AG10803 (cell line): ENCODE measurements at places on chromosomes 7 and 10.

GRCh38 chr10:70579234-70580002, 23.1 kb downstream of the PRF1 start:
- DNase-seq: no peak

DNA sequence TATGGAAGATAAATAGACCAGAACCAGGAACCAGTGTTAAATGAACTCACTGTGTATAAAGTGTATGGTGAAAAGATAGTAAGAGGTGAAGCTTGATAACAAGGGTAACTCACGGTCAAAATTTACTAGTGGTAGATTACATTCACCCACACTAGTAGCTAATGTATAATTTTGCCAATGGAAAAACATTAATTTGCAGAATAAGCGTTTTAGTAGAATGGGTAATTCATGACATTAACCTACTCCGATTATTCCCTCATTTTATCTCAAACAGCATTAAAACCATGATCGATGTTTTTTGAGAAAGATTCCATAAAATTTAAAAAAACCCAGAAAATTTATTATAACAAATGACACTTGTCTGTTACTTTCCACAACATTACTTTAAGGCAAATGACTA, 57.7 kb upstream of the PPP1R3A start:
- DNase-seq: no peak

GRCh38 chr10:85600026-85600743, 766.4 kb downstream of the GRID1 start:
- DNase-seq: no peak

DNA sequence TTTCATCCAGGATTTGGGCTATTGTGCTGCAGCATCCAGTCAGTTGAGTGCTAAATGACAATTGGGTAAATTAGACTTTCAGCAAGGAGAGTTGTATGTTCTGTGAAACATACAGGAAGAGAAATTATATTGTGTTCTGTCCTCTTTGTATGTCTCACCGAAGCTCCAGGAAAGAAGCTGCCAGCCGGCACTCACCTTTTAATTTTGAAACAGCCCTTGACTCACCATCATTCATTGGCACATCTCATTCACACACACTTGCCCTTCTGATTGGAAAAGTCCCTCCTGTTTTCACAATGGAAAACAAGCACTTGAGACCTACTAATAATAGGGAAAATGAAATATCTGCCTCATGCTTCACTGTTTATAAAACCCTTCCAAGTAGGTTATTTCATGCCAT, 495.6 kb downstream of the RPS24 start:
- no peak for DNase-seq

- no peak for DNase-seq
Measured at GRCh38 chr10:72913287-72913686, 19.7 kb downstream of the OIT3 start.

- DNase-seq: no peak
Measured at GRCh38 chr7:128119036-128119435, 87.8 kb upstream of the LRRC4 start.

DNA sequence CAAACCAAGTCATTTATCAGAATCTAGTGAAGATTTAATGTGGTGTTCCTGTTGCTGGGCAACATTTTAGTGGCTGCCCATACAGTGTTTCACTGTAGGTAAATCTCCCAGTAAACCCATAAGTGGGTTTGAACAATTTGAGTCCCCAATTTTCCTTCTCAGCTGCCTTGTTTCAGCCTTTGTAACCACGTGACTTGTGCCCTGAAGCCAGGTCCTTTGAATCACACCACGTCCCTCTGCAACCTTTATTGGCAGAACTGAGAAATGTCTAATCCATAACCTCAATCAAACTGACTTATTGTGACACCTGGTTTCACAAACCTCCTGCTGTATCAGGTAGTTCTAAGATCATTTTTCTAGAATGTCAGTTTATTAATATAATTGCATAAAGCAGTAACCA, 30.1 kb downstream of the SND1 start:
- DNase-seq: no peak

GRCh38 chr7:151429237-151429559, 10.7 kb downstream of the CRYGN start:
- no peak for DNase-seq

DNA sequence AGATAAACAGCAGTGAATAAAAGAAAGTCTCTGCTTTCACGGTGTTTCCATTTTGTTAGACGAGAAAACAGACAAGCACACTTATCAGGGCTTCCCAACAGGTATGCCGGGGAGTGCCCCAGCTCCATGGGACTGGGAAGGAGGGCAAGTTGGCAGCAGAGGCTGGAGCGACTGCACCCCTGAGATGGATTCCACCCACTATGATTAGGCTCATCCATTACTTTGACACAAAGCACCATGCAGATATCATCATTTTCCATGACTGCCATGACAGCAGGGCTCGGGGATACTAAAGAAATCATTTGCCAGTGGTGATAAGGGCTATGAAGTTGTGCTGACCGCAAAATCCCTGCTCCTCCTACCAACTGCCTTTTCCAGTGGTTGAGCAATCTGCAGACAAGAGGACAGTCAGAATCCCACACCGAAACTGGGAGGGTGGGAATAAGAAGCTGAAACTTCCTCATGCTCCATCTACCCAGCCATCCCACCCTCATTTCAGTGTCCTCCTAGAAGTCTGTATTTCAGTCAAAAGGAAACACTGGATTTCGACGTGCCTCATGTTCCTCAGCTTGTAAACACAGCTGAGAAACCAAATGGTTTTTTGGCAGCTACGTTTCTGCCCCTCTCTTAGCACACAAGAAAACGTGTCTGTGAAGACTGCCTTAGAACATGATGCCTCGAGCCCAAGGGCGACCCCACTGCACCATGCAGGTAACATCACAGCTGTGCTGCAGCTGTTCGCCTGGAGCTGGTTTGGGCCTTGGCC, 15.5 kb downstream of the CREB3L2 start:
- DNase-seq: peak; percentile 84

- DNase-seq: peak; percentile 12
Measured at GRCh38 chr10:7605565-7606295, 61.0 kb downstream of the ITIH5 start.

- DNase-seq: no peak
Measured at GRCh38 chr10:94180576-94180975, 182.2 kb downstream of the NOC3L start.

- peak; percentile 6 for DNase-seq
Measured at GRCh38 chr10:15137036-15137359, 31.5 kb downstream of the NMT2 start.

GRCh38 chr10:110758898-110759297, 112.8 kb upstream of the PDCD4 start:
- peak; percentile 44 for DNase-seq

GRCh38 chr7:130364451-130364850, 15.8 kb upstream of the CPA1 start:
- no peak for DNase-seq

- DNase-seq: no peak
Measured at GRCh38 chr10:53102424-53102823, 329.8 kb upstream of the MBL2 start.

DNA sequence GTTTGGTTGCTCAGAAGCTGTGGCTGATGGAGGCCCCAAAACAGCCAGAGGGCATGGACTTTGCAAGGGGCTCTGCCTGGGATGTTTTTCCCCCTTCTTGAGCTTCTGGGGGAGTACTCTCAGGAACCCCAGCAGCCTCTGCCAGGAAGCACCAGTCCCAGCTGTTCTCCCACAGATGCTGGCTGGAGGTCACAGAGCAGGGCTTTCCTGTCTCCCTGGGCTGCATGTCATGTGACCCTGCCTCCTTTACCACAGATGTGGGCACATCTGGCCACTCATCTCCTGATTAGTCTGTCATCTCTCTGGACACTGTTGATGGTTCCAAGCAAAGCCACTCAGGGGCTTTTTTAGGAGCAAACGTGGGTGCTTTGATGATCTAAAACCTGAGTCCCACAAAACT, 136.7 kb downstream of the NEURL1 start:
- DNase-seq: no peak

- no peak for DNase-seq
Measured at GRCh38 chr7:122384528-122384927, 80.0 kb upstream of the FEZF1 start.

DNA sequence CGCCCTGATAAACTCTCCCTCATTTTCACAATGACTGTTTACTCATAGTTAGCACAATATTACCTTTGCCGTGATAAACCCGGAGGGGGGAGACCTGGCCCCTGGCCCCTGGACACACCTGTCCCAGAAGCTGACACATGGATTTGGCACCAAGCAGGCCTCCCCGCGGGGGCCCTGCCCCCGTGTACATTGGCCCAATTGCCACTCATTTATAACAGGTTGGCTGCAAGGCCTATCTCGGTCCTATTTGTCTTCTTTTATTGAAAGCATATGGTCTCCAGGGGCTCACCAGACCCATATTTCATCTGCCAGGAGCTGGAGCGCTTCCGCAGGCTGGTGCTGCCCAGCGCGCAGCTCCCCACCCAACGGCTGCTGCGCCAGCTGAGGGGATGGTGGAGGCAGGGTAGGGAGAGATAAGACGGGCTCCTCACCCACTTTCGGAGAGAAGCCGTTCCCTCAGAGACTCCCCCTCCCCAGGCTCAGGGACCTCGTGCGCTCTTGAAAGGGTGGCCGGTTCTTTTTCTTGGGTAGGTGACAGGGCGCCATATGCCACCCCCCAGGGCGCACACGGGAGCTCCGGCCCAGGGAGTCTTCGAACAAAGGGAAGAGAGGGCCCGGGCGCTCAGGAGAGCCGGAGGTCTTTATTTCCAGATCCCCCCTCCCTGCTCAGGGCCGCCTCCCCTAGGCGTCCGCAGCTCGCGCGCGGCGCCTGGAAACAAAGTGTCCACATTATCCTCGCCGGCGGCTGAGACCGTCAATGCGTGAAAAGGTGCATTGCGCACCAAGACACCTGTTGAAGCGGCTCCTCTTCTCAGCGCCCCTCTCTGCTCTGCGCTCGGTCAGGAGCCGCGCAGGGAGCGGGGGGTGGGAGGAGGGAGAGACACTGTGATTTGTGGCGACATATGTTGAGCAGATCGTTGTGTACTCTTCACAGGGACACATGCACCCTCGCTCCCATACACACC, 4.3 kb upstream of the NEUROG3 start:
- no peak for DNase-seq

DNA sequence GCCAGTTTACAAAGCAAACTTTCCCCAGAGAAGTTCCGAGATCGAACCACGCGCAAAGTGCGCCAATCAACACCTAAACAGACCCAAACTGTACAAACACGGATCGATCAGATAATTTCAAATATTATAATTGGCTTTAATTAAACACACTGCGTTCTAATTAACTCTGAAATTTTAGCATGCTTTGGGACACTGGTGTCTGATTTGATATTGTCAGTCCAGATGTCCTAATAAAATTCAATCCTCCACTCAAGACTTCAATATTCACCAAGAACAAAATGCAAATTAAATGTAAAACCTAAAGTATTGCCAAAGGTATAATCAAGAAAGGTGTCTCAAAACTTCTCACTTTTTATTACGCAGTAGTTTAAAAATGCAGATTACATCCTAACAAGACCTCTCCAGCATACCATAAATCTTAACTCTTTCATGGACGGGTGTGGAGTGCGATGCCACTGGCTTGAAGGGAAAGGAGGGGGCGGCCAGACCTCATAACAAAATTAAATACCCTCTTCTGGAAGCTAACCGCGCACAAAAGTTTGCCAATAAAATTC, 5.9 kb upstream of the EBF3 start:
- DNase-seq: no peak

GRCh38 chr7:117645481-117646165, 165.8 kb downstream of the CFTR start:
- DNase-seq: peak; percentile 6

DNA sequence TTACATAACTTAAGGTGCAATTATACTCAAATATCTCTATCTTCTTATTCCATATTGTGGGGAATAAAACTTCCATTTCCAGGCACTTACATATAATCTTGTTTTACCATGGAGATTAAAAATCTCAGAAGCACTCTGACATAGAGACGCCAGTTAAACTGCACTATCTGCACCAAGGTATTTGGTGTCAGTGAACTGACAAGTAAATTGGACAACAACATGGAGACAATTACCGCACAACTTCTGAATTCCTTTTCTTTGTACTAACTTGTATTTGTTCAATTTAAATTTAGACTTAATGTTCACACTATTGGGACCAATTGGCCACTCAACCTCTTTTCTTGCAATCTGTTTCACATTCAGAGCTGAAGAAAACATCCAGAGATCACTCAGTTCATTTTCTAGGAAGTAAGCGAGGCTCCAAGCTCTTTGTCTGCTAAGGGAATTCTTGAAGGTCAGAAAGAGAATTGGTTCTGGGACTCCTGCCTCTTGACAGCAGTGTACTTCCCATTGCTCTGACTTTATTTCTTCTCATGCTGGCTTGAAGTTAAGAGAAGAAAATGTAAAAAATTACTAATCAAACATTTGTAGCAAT, 184.7 kb downstream of the CHCHD3 start:
- no peak for DNase-seq

- no peak for DNase-seq
Measured at GRCh38 chr7:104135760-104136558, 71.9 kb downstream of the ORC5 start.

DNA sequence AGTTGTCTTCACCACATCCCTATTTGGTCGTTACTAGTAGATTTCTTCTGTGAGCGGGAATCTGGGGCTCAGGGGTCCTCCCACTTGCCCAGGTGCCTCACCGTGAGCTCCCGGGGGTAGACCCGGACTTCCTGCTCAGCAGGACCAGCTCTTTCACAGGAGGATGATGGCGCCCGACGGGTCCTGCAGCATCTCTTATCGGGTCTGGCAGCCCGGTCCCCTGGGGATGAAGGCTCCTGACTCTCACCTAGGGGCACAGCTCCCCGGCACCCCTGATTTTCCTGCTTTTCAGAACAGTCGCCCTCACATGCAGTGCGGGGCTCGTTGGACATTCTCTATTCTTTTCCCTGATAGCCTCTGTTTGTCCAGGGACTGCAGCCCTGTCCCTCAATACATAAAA, 33.0 kb upstream of the SHH start:
- DNase-seq: no peak

- DNase-seq: no peak
Measured at GRCh38 chr10:62133618-62134017, 135.0 kb downstream of the RTKN2 start.

DNA sequence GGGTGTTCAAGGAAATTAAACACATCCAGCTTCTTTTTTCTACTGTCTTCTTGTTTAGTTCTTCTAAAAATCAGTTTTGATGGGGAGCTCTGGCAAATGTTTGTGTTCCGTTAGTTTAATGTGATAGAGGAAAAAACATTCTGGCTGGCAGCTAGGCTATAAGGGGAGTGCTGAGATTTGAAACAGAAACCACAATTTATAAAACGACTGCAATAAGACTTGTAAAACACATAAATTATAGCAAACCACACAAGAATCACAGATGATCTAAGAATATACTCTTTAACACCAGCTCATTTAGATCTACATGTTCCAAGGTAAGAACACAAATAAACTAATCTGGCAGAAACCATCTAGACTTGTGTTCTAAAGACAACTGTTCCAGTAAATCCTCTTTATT, 425.5 kb downstream of the CNTNAP2 start:
- DNase-seq: no peak

DNA sequence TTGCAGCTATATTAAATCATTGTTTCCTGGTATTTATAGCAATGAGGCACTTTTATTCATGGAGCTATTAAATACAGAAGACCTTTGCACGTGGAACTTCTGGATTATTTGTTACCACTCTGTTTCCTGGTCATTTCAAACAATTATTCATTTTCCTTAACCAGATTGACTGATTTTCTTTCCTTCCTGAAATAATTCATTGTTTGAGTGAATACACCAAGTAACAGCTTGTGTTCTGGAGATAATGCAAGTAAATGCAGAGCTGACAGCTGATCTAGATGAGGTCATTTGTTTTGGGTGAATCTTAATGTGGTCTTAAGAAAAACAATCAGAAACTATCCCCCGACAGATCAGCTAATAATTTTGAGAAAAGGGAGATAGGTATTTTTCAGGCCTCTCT, 497.7 kb downstream of the KIF20B start:
- no peak for DNase-seq
